Brain pericyte (primary cell): ENCODE measurements at places on chromosomes 3 and 15.

DNA sequence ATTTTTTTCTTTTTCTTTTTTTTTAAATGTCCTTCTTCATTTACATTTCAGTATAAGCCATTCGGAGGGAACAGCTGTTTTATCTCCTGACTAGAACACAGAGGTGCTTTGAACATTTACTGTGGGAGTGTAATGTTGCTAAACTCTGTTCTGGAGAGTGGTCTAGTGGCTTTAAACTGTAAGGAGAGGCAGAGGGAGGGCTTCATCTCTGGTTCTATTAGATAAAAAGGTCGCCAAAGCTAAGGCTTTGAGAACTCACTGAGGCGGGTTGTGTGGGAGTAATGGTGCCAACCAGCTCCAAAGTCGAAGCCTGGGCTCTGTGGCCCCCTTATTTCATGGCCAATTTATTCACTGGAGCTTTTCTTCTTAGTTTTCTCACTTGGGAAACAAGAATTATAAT, 133.2 kb downstream of the ANXA2 start:
- DNase-seq: no peak

- DNase-seq: peak; percentile 79
These were observed 13.0 kb downstream of the ZFAND6 start for GRCh38 chr15:80072285-80072994.

DNA sequence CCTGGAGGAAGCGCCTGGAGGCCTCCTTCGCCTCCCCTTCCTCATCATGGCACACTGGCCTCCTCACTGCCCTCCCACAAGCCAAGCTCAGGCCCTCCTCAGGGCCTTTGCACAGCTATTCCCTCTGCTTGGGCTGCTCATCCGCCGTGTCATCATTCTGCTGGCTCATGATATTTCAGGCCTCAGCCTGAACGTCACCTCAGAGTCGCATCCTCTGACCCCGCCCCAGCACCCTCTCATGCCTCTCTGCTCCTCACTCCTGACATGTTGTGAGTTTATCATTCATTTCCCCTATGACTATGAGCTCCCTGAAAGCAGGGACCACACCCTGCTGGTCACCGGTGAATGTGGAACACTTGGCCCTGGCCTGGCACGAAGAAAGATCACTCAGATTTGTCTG, 20.7 kb upstream of the POC1A start:
- no peak for DNase-seq

DNA sequence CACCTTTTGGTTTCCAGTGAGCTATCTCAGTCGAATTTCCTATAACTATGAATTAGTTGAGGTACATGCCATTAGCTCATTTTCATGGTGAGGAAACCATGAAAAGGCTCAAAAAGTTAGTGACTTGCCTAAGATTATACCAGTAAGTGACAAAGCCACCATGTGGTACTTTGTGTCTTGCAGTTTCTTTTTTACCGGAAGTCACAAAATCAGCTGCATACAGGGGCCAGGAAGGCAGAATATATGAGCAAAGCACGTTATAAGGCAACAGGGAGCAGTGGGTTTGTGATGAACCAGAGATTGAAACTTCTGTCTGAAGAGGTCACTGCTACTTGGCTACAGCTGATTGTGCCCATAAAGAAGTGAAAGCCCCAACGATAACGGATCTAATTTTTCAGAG, 50.3 kb downstream of the CMTM8 start:
- DNase-seq: no peak

- DNase-seq: no peak
These were observed 146.9 kb downstream of the BBX start for GRCh38 chr3:107669669-107670068.

- DNase-seq: no peak
These were observed 714 bp downstream of the ECT2 start for GRCh38 chr3:172751175-172751704.

GRCh38 chr15:93105485-93105884, 16.5 kb upstream of the RGMA start:
- DNase-seq: no peak
